ENCODE measurements at places on chromosomes 4 and X.

DNA sequence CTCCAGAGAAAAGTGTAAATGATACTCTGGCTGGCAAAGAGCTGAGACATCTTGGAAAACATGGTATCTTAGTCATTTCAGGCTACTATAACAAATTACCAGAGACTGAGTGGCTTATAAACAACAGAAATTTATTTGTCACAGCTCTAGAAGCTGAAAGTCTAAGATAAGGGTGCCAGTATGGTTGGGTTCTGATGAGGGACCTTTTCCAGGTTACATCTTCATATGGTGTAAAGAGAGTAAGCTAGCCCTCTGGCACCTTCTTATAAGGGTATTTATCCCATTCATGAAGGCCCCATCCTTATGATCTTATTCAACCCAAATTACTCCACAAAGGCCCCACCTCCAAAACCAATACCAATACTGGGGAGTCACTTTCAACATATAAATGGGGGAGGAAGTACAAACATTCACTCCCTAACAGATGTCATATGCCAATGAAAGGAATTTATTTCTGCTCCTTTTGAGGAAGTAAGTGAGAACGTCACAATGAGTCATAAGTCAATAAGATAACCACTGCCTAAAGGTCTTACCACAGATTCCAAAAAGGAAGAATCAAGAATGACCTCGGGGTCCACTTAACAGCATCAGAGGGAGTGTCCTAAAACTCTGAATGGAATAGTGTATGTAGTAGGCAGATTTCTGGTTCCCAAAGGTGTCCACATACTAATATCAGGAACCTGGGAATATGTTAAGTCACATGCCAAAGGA, 246.6 kb downstream of the OPHN1 start:
- no peak for DNase-seq

GRCh38 chr4:79584902-79585301, 176.9 kb upstream of the GK2 start:
- DNase-seq, result no peak

- DNase-seq, result no peak
These were observed 266.1 kb downstream of the GRIA3 start for GRCh38 chrX:123450222-123450621.

DNA sequence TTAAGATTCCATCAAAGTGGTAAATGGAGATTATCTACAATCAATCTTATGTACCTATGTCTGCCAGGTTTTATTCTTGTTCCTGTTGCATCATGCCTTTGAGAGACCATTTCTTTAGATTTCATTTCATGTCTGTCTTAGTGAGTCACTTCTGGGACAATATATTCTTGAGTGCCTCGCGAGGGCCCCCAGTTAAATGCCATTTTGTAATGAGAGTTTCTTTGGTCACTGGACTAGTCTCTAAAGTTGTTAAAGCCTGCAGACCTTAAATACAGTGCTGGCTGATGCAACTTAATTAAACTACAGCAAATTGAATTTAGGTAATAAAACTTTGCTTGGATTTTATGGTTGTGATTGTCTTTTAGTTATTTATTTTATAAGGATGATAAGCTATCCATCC, 87.2 kb upstream of the PITX2 start:
- DNase-seq, result no peak

- DNase-seq, result no peak
These were observed 5.8 kb upstream of the CDKN2AIP start for GRCh38 chr4:183438458-183439113.

GRCh38 chr4:56732301-56732700, 51.2 kb upstream of the HOPX start:
- DNase-seq, result no peak

GRCh38 chr4:998096-998691, 5.0 kb upstream of the SLC26A1 start:
- no peak for DNase-seq

GRCh38 chr4:87622303-87622702, 14.0 kb downstream of the DSPP start:
- no peak for DNase-seq

- DNase-seq, result no peak
These were observed 170.3 kb upstream of the IGFBP7 start for GRCh38 chr4:57280481-57280880.

DNA sequence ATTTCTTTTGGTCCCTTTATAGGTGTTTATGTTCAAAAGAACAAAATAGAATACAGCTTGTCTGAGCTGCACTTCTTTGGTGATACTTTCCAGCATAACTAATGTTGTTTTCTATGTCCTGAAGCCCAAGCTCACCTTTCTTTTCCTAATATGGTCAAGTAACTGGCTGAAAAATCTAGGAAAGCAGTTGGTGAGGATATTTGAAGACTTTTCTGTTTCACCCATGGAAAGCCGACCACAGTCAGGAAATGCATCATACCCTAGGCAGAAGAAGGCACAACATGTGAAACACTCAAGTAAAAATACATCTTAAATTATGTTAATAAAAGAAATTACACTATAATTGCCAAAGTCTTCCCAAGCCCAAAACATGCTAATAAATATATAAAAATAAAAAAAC, 337.0 kb downstream of the PDGFC start:
- no peak for DNase-seq

All from stimulated activated CD8-positive, alpha-beta memory T cell treated with anti-CD3 and anti-CD28 coated beads, Interleukin-15, amount 100 ng/mL, for 1 hour (primary cell).